ENCODE measurements at places on chromosomes 6 and 20.

GRCh38 chr6:42084889-42085288 is 34.6 kb downstream of the TAF8 start:
- no peak for DNase-seq

DNA sequence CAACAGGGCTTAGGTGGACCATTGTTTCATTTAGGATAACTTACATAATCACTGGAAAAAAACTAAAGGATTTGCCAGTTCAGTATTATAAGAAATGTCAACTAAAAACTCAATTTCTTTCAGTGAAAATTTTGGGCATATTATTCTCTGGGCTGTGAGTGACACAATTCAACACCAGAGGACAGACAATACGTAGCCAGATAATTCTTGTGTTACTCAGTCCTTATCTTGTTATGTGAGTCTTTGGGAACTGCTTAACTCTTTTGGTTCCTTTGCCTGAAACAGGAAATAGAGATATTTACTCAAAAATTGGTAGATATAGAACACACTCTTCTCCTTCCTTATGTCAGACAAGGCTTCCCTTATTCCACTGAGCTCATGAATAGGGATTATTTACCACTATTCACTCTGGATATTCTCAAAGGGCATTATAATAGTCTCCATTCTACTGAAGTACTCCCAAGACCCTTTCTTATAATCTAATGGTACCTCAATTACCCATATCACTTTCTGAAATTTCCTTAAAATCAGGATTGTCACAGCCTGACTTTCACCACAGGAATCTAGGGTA is 4.9 kb upstream of the BEND6 start:
- no peak for DNase-seq

DNA sequence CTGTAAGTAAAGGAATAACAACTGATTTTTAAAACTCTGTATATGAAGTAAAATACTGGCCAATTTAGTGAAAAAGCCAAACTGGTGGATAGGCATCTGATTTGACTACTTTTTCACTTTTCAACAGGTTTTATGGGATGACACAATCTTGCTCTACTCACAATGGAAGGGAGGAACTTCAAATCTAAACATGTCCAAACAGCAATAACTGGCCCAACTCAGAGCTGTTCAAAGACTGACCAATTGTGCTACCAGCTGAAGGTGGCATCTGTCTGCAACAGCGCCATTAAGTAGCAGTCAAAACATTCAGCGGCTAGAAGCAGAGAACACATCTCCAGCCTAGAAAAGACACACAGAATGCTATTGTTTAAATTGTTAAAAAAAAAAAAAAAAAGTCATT is 44.6 kb downstream of the SESN1 start:
- peak; percentile 83 for DNase-seq

- no peak for DNase-seq
These were observed 537 bp downstream of the TCP1 start for GRCh38 chr6:159788753-159789376.

- no peak for DNase-seq
These were observed 199.2 kb upstream of the PMEPA1 start for GRCh38 chr20:57908704-57909630.

DNA sequence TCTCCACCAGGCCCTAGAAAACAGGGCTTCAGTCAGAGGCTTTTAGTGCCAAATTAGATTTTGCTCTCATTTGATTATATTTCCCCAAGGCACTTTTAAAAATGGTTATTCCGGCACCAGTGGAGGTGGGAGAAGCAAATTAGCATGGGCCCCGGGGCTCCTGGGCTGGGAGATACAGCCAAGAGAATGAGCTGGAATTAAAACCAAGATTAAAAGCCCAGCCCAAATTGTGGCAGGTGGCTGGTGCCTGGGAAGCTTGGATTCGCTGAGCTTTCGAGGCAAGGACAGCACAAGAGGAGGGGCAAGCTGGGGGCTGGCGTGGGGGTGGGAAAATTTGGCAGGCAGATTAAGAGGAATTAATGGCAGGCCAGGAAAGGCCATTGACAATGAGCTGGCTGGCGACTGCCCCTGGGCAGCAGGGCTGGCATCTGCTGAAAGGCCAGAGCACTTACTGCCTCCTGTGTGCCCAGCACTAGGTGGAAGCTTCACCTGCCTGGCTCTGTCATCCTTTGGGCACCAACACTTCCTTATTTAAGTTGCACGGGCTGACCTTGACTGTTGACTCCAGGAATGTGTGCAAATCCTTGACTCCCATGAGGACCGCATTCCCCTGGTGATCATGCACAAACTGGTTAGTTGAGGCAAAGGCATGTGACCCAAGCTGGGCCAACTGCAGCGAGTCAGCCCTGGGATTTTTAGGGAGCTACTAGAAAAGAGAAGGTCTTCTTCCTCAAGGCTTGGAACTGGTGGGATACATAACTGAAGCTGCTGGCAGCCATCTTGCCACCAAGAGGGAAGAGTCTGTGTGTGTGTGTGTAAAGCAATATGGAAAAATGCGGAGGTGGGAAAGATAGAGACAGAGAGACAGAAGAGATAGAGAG is 76.1 kb downstream of the SULF2 start:
- DNase-seq, result no peak

- DNase-seq, result no peak
These were observed 222.6 kb downstream of the EYA4 start for GRCh38 chr6:133463790-133464189.

DNA sequence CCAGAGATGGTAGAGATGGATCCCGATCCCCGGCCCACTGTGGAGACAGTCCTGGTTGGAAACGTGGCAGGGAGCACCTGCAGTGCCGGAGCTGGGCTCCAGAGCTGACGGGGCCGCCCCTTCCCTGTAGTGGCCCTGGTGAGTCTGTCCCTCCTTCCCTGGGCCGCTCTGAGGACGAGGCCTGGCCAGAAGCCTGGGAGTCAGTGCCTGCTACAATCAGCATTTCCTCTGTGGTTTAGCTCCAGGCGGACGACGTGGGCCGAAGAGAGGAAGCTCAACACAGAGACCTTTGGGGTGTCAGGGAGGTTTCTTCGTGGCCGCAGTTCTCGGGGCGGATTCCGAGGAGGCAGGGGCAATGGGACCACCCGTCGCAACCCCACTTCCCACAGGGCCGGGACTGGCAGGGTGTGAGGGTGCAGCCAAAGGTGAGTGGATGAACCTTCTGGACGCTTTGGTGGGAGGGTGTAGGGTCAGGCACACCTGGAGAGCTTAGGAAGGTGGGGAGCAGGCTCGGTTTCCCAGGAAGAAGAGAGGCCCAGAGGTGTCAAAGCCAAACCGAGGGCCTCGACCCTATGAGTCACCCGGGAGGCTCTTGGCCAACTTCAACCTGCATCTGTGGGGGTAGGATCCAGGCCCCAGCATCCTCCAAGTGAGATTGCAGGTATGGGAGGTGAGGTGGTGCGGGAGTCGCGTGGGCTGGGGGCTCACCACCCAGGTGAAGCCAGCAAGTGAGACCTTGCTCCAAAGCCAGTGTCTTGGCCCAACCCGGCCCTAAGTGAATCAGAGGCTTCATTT is 9.9 kb downstream of the PSMA7 start:
- DNase-seq, result no peak

DNA sequence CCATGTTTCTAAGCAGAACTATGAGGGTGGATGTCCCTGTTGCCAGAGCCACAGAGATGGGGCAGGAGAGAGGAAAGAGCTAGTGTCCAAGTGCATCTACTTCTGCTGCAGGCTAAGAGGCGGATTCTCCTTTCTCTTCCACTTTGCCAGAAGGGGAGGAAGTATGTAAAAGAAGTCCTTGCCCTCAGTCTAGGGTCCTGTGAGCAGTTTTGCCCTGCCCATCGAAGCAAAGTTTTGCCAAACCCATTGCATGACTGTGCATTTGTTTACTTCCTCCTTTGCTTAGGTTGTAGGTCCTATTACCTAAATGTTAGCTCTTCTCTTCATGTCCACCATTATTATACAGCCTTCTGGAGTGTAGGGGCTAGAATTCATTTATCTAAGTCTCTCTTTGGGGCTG is 106.2 kb upstream of the ARMC2 start:
- DNase-seq, result no peak

DNA sequence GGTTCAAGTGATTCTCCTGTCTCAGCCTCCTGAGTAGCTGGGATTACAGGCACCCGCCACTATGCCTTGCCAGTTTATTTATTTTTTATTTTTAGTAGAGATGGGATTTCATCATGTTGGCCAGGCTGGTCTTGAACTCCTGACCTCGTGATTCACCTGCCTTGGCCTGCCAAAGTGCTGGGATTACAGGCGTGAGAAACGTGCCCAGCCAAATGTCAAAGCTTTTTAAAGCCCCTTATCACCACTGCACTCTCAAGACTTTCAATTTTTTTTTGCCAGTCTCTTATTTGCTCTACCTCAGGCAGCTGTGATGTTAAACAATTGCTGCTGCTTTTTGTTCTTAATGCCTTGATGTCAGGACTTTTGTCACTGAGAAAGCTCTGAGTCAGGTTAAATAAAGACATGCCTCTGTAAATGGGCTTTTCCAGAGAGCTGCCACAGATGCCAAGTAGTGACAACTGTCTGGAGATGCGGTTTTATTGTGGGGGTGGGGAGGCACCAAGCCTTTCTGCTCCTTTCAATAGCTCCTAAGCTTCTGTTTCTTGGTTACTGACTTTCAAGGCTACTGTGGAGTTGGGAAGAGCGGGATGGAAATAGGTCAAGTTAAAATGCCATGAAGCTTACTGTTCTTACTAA is 29.2 kb downstream of the RSPH3 start:
- no peak for DNase-seq

DNA sequence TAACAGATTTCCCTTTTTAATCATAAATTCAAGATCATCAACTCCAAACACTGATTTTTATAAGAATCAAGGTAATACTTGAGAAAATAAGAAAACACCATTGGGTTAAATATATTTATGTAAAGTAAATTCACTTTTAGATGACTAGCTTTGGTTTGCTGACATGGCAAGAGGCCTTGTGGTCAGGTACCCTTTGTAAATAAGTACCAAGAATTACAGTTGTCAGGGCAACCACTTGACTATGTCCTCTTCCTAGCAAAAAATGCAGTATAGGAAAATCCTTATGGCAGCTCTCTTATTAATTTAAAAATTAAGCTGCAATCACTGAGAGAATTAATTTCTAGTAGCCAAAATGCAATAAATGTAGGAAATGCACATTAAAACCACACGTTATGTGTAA is 153.8 kb downstream of the INSM1 start:
- no peak for DNase-seq

- DNase-seq, result no peak
These were observed 274.8 kb downstream of the LRFN2 start for GRCh38 chr6:40312213-40313015.

DNA sequence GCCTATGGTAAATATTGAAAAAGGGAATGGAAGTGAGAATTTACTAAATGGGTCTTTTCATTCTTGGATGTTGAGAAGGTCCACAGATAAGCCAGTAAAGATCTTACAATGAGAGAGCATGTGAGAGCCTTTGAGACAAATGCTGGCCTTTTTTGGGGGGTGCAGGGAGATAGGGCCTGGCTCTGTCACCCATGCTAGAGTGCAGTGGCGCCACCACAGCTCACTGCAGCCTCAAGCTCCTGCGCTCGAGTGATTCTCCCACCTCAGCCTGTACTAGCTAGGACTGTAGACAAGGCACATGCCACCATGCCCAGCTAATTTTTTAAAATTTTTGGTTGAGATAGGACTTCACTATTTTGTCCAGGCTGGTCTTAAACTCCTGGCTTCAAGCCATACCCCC is 63.2 kb upstream of the TMEM181 start:
- no peak for DNase-seq

- no peak for DNase-seq
These were observed 898 bp downstream of the XRN2 start for GRCh38 chr20:21303872-21304586.

DNA sequence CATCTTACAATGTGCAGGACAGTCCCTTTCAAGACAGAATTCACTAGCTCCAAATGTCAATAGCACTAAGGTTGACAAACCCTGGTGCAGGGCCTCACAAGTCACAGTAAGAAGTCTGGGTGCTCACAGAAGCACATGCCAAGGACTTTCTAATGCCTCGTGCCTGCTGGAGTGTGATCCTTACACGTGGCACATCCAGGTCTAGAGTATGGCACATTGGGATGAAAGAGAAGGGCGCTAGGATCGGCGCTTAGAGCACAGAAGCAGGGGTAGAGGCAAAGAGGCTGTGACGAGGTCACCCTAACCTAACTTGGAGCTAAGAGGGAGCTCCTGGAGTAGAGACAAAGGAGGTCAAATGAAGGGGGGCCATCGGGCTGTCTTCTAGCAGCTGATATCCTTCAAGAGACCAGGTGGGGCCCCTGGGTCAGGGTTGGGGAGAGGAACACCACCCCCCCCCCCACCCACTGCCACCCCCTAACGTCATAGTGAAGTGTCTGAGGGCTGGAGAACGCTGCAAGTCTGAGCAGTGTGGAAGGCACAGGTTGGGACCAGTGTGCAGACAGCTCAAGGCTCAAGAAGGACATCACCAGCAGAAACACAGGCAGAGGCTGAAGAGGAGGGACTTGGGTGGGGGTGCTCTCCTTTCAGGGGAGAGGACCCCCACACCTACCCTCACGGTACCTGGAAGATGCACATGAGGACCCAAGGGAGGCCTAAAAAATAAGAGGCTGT is 97.8 kb upstream of the MRPS10 start:
- no peak for DNase-seq

DNA sequence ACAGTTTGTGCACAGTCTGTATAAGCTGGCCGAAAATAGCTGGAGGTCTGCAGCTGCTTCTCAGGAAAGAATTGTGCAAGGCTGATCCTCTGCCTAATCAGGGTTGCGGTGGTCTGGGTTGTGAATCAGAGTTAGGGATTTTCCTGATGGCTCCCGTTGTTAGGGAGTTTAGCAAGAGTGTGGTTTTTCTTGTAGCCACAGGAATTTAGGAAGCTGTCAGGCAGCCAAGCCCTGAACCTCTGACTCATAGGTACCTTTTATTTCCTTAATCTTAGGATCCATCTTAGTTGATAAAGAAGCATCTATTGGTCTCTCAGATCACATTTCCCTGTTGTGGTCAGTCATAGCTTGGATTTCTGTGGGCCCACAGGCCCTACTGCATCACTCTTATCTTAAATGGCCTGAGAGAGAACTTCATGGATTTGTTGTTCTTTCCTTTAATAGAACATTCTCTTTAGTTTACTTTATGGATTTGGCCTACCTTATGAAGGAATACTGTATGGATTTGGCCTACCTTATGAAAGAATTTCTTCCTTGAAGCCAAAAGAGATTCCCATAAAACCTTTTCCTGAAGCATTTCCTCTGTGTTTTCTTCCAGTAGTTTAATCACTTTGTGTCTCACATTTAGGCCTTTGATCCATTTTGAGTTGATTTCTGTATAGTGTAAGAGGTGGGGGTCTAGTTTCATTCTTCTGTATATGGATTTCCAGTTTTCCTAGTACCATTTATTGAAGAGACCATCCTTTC is 10.3 kb downstream of the KIF25 start:
- peak; percentile 99 for DNase-seq

GRCh38 chr6:36985417-36985807 is 584 bp downstream of the MTCH1 start:
- no peak for DNase-seq

- no peak for DNase-seq
These were observed 109.9 kb upstream of the TIAM2 start for GRCh38 chr6:154885214-154885613.

DNA sequence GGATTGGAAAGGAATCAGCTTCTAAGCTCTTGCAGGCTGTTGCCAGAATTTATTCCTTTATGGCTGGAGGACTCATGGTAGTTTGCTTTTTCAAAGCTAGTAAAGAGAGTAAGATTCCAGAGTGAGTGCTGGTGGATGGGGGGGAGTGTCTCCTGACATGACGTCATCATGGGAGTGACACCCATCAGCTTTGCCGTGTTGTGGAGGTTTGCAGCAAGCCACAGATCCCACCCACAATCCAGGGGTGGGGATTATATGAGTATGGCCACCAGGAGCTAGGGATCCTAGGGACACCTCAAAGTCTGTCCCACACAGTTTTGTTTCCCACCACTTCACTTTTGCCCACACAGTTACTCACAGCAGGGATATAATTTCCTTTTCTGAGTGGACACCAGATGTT is 28.7 kb upstream of the PMEPA1 start:
- no peak for DNase-seq

- no peak for DNase-seq
These were observed 10.6 kb upstream of the TMEM242 start for GRCh38 chr6:157333956-157334355.
